Activated naive CD8-positive, alpha-beta T cell treated with anti-CD3 and anti-CD28 coated beads, Interleukin-2, amount 50 U/mL, for 24 hours (primary cell): ENCODE measurements at places on chromosomes 7 and 10.

DNA sequence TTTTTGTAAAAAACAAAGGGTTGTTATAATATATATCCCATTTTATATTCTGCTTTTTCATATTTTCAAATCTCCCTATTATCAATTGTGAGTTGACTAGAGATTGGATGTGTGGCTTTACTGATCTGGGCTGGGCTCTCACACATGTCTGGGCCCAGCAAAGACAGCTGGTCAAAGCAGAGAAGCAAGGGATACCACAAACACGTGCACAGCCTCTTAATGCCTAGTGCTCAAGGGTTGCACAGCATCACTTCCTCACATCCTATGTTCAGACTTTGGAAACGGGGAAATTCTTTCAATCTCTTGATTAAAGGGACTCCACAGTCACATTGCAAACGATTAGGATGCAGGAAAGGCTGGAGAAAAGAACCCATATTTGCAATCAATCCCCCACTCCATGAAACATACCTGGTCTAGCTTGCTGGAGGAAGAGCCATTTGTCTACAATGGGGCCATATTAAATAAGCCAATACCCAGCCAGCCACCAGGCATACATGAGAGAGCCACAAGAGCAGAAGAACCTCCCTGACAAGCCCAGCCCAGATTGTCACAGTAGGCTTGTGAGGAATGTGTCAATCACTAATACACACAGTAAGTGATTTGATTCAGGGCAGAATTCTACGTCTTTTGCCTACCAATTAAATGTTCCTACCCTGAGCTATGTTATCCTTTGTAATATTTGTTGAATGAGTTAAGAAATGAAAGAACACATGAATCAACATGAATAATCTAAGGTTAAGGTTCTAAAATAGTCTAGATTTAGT, 431.2 kb downstream of the TNS3 start:
- DNase-seq = no peak

GRCh38 chr7:95544171-95544570, 52.1 kb downstream of the PDK4 start:
- DNase-seq = no peak

DNA sequence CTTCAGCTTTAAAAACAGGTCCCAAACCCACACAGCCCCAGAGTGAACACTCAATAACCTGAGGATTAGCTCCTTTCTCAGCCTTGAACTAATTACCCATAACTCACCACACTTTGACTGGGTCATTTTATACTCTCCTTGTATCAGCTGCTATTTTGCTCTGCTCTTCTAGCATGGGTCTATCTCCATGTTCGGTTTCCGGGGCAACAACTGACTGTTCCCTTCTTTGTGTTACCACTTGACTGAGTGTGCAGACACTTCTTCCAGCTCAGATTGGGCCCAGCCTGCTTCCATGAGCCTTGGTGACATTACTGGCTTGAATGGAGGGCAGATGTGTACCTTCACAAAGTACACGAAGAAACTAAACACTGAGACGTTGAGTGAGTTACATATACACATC, 31.5 kb upstream of the PRPS1L1 start:
- DNase-seq = no peak

GRCh38 chr7:138470391-138471157, 10.5 kb downstream of the TRIM24 start:
- no peak for DNase-seq

DNA sequence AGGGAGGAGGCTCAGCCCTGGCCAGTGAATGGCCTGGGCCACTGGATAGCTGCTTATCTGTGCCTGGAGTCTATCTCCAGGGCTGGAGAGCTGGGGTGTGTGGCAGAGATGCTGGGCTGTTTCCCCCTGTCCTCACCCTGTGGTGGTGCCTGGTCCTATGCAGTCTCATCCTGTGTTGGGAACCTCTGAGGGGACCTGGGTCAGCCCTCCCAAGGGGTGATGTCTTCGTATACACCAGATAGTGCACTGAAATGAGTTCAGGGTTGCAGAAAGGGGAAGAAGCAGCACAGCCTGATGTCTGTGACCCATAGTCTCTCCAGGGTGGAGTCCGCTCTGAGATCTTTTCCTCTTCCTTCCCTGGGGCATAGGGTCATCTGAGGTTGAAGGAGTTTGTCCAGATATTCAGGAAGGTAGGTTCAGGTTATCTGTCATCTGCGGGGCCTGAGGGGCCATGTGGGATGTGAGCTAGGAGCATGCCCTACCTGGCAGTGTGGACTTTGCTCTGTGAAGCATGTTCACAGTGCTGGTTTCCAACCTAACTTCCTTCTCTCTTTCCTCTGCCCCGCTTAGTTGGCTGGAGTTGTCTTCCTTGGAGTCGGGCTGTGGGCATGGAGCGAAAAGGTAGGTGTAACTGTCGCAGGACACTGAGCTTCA, 33.4 kb upstream of the SH2D4B start:
- no peak for DNase-seq

DNA sequence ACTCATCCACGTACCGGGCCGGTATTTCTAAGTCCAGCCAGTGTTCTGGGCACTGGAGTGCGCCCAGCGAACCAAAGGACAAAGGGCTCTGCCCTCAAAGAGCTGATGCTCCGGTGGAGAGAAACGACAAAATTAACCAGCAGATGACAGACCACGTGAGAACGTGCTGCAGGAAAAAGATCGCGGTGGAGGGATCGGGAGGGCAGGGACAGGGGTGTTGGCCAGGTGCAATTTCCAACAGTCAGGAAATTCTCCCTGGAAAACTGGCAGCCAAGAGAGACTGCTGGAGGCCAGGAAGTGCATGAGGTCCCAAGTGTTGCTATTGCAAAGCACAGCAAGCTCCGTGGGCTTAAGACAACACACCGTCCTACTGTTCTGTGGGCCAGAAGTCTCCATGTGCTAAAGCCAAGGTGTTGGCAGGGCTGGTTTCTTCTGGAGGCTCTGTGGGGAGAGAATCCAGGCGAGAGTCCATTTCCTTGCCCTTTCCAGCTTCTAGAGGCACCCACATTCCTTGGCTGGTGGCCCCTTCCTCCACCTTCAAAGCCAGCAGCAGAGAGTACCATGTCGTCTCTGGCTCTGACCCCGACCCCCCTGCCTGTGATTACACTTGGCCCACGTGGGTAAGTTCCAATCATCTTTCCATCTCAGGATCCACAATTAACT, 21.3 kb upstream of the AMZ1 start:
- no peak for DNase-seq

DNA sequence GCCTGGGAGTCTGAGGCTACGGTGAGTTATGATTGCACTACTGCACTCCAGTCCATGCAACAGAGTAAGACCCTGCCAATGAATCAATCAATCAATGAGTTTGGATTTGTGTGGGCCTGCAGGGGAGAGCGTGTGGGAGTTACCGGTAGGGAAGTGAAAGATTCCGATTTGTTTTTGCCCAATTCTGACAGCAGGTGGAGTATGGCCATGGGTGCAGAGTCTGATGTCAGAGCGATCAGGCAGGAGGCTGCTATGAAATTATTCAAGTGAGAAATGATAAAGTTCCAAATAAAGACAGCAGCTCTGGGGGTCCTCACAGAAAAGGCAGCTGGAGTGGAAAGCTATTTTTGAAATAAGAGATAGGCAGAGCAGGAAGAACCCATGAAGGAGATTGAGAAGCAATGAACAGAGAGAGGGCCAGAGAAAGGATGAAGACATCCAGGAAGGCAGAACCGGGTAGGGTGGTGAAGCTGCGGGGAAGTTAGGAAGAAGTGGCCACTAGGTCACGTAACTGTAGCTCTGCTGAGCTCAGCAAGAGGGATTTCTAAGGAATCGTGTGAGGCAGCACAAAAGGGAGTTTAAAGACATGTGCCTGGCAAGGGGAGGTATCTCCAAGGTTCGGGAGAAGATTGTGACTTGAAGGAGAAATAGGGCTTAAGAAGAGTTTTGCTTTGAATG, 93.7 kb upstream of the NMT2 start:
- DNase-seq = no peak

GRCh38 chr10:120266022-120266421, 191.0 kb upstream of the PLPP4 start:
- no peak for DNase-seq

DNA sequence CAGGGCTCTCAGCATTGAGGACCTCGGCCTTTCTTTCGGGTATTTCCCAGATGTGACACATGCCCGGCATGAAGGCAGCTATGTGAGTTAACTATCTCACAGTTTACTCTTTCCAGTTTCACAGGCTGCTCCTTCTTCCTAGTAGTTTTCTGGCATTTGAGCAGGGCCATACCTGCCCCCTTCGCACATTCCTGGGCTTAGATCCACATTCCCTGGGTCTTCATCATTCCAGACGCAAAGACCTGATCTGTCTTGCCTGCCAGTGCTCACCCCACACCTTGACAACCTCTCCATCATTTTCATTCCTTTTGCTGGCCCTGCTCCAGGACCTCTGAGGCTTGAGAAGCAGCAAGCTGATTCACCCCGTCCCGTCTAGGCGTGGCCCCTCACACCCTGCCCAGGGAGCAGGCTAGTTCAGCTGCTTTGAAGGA, 227.5 kb downstream of the WDR11 start:
- DNase-seq = no peak

DNA sequence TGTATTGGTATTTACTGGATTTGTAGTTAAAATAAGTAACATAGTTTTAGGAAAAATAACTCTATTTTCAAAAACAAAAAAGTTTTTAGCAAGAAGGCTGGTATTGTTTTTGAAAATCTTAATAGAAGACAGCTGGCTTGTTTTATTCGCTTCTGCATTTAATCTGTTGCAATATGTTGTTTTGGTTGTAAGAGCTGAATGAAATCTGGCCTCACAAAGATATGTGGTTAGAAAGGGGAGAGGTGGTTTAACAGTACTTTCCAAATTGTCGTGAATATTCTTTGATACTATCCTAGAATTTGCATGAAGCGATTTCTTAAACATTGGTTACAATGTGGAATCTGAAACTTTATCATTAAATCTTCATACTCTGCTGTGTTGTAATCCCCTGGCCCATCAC, 355.9 kb upstream of the FZD8 start:
- DNase-seq = no peak

DNA sequence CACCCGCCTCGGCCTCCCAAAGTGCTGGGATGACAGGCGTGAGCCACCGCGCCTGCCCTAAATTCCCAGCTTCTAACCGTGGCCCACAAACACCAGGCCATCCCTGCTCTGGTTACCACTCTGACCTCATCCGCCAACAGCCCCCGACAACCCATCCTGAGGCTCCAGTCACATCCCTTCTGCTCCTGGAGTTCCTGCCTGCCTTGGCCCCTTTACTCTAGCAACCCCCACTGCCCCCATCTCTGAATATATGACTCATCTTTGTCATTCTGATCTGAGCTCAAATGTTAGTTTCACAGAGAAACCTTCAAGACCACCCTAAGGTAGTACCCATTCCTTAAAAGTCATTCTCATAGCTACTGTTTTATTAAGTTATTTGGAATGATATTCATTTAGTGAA, 26.6 kb downstream of the RHEB start:
- DNase-seq = no peak

GRCh38 chr10:86367152-86367951, 757 bp upstream of the GRID1 start:
- DNase-seq = no peak

DNA sequence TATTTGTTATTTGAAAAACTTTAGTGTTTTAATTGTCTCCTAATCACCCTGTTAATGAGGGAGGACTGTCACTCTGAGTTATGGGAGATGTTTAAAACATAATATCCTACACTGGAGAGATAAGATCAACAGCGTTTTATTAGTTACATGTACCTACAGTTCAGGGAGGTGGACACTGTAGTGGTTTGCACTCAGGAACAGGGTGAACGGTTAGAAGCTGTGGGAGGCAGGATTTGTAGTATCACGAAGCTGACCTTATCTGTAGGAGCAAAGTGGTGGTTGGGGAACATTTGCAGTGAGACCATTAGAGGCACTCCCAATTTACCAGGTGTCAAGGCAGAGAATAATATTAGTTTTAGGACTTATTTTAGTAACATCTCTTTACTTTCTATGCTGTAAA, 193.3 kb upstream of the KCND2 start:
- DNase-seq = no peak

GRCh38 chr7:101015626-101016025, 4.3 kb upstream of the MUC17 start:
- no peak for DNase-seq

- DNase-seq = no peak
Measured at GRCh38 chr10:15137636-15138035, 30.9 kb downstream of the NMT2 start.

DNA sequence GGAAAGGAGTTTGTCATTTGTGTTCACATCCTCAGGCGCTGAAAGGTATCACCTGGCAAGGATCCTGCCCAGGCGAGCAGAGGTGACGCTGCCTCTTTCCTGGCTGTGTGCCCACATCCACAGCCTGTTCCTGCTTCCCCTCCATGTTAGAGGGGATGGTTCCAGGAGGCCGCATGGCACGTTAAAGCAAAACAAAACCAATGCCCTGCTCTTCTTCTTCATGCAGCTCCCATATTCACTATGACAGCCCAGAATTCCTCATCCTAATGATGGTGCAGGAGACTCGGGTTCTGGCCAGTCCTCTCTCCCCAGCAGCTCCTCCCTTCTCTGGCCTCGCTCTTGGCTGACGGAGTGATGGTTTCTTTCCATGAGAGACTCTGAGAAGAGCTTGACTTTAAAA, 678.5 kb upstream of the ANKRD30A start:
- no peak for DNase-seq

DNA sequence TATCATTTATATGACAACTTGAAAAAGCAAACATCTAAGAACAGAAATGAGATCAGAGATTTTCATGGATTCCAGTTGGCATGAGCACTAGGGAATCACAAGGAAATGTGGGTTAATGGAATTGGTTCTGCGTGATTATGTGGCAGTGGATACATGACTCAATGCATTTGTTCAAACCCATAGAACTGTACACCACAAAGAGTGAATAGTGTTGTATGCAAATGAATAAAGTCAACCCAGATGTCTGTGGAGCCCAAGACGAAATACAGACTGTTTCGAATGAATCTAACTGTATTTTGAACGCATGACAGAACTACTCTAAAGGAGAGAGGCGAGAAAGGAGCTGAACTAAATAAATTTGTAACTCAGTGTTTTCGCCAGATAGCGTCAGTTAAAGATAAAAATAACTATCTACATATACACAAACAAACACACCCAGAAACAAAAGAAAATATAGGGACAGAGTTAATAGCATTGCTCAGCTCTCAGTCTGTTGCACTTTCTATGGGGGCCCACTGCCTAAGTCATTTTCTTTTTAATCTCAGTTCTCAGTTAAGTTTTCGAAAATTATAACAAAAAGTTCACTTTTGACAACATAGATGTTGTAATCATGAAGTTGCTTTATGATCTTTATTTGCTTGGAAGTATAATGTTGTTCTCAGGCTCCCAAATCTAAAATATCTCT, 636.7 kb upstream of the SEMA3D start:
- DNase-seq = no peak

DNA sequence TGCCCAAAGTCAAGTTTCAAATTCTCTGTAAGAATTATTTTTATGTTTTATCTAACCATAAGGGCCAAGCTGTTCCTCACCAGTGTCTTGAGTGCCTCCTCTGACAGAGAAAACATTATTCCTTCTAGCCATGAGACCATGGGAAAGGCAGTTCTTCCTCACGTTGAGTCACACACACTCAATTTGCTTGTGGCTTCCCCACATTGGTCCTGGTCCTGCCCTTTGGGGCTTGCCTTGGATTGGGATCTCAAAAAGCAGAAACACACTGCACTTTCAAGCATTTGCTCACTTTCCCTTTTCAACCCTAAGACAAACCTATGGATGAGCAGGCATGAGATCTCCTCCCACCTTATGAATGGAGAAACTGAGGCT, 248.3 kb upstream of the IGFBP3 start:
- DNase-seq = no peak

GRCh38 chr10:77887631-77888355, 38.8 kb downstream of the DLG5 start:
- DNase-seq = no peak

- peak; percentile 97 for DNase-seq
Measured at GRCh38 chr10:58384999-58385783, at the start of gene TFAM. TFAM (plus strand) TSS chr10:58385410; CDS start chr10:58385548, 138 bp downstream.
